ENCODE measurements at places on chromosomes 7 and 10. TPM values are rescaled to one million over a fixed set of nuclear protein-coding genes. Genes with fewer than 3 reads are reported as not detected.

SH2B2 gene
- polyA plus RNA-seq, result 1.7 TPM

SPOCK2 gene
- polyA plus RNA-seq, result 139 TPM

COBL gene
- 16.1 TPM for polyA plus RNA-seq

RET gene
- polyA plus RNA-seq, result 2.4 TPM

EBF3 gene
- 1.8 TPM for polyA plus RNA-seq

MYO3A gene
- polyA plus RNA-seq, result 6.3 TPM

TCF7L2 gene
- polyA plus RNA-seq, result 52.3 TPM

SYCE1 gene
- polyA plus RNA-seq, result 0.63 TPM

C7orf57 gene
- 0.07 TPM for polyA plus RNA-seq

LAMB4 gene
- polyA plus RNA-seq, result 5.0 TPM

ARHGAP22 gene
- 2.1 TPM for polyA plus RNA-seq

OR13A1 gene
- polyA plus RNA-seq, result 0.11 TPM

BMPER gene
- 20.8 TPM for polyA plus RNA-seq

SPDYE5 gene
- polyA plus RNA-seq, result 3.1 TPM

HTR5A gene
- polyA plus RNA-seq, result not detected

SFMBT2 gene
- 10.3 TPM for polyA plus RNA-seq

FUOM gene
- 10.8 TPM for polyA plus RNA-seq

MTG1 gene
- 55.4 TPM for polyA plus RNA-seq

RNLS gene
- polyA plus RNA-seq, result 14.7 TPM

GRID2IP gene
- 0.64 TPM for polyA plus RNA-seq

STK32C gene
- polyA plus RNA-seq, result 6.5 TPM

CALML3 gene
- 0.11 TPM for polyA plus RNA-seq

LRRTM3 gene
- polyA plus RNA-seq, result 6.7 TPM

PANK1 gene
- polyA plus RNA-seq, result 46.0 TPM

FKBP6 gene
- polyA plus RNA-seq, result 0.40 TPM

GRK5 gene
- 18.5 TPM for polyA plus RNA-seq

Data from left renal pelvis (tissue), 4 donors.